ENCODE measurements at places on chromosomes 1 and 21. TPM values are rescaled to one million over a fixed set of nuclear protein-coding genes. Genes with fewer than 3 reads are reported as not detected.
A peak's percentile ranks its signal among the peaks of the same experiment; 100 is the strongest.

CELA2B gene
- 7.9 TPM for total RNA-seq

DNA sequence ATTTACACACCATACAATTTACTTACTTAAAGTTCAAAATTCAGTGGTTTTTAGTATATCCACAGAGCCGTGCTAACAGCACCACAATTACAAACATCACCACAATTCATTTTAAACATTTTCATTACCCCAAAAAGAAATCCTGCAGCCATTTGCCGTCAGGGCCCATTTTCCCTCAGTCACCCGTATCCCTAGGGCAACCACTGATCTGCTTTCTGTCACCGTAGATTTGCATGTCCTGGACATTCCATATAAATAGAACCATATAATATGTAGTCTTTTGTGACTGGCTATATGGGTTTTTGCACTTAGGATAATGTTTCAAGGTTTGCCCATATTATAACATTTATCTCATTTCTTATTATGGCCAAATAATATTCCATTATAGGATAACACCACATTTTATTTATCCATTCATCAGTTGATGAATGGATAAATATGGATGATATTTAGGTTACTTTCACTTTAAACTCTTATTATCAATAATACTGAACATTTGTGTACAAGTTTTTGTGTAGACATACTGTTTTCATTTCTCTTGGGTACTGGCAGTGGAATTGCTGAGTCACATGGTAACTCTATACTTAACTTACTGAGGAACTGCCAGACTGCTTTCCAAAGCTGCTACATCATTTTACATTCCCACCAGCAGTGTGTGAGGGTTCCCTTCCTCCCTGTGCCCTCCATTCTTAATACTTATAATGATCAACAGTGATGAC lies 68.9 kb downstream of the ST3GAL3 start:
- no peaks in the 10 kb centered on the region for H3K27me3 ChIP-seq
- DNase-seq: no peak
- H3K36me3 ChIP-seq: no peaks in the 10 kb centered on the region

- peaks cover 6% of the 10 kb centered on the region for H3K27me3 ChIP-seq
- no peak overlapping the region for H3K27ac ChIP-seq
- no peak overlapping the region for H3K4me3 ChIP-seq
- no peaks in the 10 kb centered on the region for H3K4me1 ChIP-seq
These were observed 24.6 kb upstream of the PCBP3 start for GRCh38 chr21:45618846-45619485.

DNA sequence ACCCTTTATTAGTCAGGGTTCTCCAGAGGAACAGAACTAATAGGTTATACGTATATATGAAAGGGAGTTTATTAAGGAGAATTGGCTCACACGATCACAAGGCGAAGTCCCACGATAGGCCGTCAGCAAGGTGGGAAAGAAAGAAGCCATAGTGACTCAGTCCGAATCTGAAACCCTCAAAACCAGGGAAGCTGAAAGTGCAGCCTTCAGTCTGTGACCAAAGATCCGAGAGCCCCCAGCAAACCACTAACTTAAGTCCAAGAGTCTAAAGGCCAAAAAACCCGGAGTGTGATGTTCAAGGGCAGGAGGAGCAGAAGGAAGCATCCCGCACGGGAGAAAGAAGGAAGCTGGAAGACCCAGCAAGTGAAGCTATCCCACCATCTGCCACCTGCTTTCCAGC lies 9.9 kb downstream of the IFNLR1 start:
- H3K4me3 ChIP-seq: no peak overlapping the region
- DNase-seq: no peak
- no peaks in the 10 kb centered on the region for H3K27me3 ChIP-seq
- no peak overlapping the region for H3K27ac ChIP-seq
- no peaks in the 10 kb centered on the region for H3K4me1 ChIP-seq

- H3K4me3 ChIP-seq: no peak overlapping the region
- H3K27ac ChIP-seq: no peak overlapping the region
- no peaks in the 10 kb centered on the region for H3K27me3 ChIP-seq
- no peak for DNase-seq
- no peaks in the 10 kb centered on the region for H3K4me1 ChIP-seq
These were observed 9.4 kb downstream of the SLX9 start for GRCh38 chr21:44949161-44949778.

- no peaks in the 10 kb centered on the region for H3K27me3 ChIP-seq
- no peaks in the 10 kb centered on the region for H3K4me1 ChIP-seq
- no peak overlapping the region for H3K4me3 ChIP-seq
- no peaks in the 10 kb centered on the region for H3K36me3 ChIP-seq
- no peak for DNase-seq
- no peak overlapping the region for H3K27ac ChIP-seq
These were observed 351.9 kb downstream of the S1PR1 start for GRCh38 chr1:101588677-101589076.

GRCh38 chr1:15756143-15757015 lies 2.2 kb upstream of the FBLIM1 start:
- no peaks in the 10 kb centered on the region for H3K36me3 ChIP-seq
- H3K27ac ChIP-seq: no peak overlapping the region
- peaks cover 7% of the 10 kb centered on the region for H3K27me3 ChIP-seq
- peaks cover 30% of the 10 kb centered on the region for H3K4me1 ChIP-seq

PM20D1 gene
- total RNA-seq: 0.42 TPM

GRCh38 chr1:35726450-35727433 lies 8.1 kb upstream of the C1orf216 start:
- peak; percentile 39 for DNase-seq
- H3K4me3 ChIP-seq: no peak overlapping the region
- H3K27ac ChIP-seq: no peak overlapping the region
- H3K36me3 ChIP-seq: no peaks in the 10 kb centered on the region

GRCh38 chr1:4307911-4308545 lies 346.4 kb upstream of the AJAP1 start:
- H3K27me3 ChIP-seq: no peaks in the 10 kb centered on the region
- DNase-seq: no peak
- H3K4me1 ChIP-seq: no peaks in the 10 kb centered on the region

S100A14 gene
- not detected for total RNA-seq

DNA sequence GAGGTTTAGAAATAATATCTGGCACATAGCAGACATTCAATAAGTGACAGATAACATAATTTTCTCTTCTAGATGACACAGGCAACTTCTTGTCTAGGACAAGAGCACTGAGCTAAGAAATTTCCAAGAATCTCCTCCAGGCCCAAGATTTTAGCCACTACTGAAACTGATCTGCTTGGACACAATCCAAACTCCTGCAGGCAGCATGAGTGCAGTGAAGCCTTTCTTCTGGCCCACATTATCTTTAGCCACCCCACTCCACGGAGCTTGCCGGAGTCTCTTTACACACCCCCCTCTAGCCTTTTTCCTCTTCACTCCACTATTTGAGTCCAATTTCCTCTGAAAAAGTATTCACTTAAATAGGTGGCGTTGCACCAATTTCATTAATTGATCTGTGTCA lies 142.9 kb upstream of the DUSP10 start:
- H3K27me3 ChIP-seq: no peaks in the 10 kb centered on the region
- no peaks in the 10 kb centered on the region for H3K36me3 ChIP-seq
- H3K4me3 ChIP-seq: no peak overlapping the region
- DNase-seq: no peak
- no peak overlapping the region for H3K27ac ChIP-seq
- H3K4me1 ChIP-seq: no peaks in the 10 kb centered on the region

- no peak overlapping the region for H3K4me3 ChIP-seq
- no peak overlapping the region for H3K27ac ChIP-seq
- DNase-seq: no peak
- no peaks in the 10 kb centered on the region for H3K4me1 ChIP-seq
These were observed 82.0 kb downstream of the MAP3K21 start for GRCh38 chr1:233409540-233409939.

DNA sequence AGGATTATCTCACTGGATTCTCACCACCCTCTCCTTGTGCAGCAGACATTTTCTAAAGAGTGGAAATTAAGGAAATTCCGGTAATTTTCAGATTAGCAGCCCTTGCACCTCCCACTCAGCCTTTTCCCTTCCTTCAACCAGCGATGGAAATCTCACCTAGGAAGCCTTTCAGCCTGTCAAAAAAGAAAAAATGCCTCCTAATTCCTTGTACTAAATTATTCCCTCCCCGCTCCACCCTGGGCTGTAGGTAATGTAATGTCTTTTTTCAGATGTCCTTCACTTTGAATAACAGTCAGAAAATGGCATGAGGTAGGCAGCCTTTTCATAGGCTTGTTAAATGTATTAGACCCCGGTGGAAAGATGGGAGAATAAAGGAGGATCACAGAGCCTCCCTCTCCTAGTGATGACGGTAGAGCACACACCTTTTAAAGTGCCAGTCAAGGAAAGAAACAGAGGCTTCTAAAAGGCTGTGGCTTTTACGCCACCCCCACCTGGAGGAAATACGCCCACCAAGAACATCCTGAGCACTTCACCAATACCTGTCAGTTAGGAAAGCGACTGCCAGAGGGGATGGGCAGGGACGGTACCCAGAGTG lies 62.8 kb upstream of the NEK2 start:
- H3K4me1 ChIP-seq: peaks cover 25% of the 10 kb centered on the region
- H3K27ac ChIP-seq: no peak overlapping the region
- DNase-seq: no peak
- H3K27me3 ChIP-seq: no peaks in the 10 kb centered on the region
- no peak overlapping the region for H3K4me3 ChIP-seq
- no peaks in the 10 kb centered on the region for H3K36me3 ChIP-seq

GRCh38 chr1:228405979-228406228 lies 731 bp downstream of the TRIM11 start:
- peak overlapping the region; percentile 94 for H3K27ac ChIP-seq
- no peak for DNase-seq
- peaks cover 36% of the 10 kb centered on the region for H3K4me1 ChIP-seq
- peaks cover 2% of the 10 kb centered on the region for H3K36me3 ChIP-seq
- peak overlapping the region; percentile 60 for H3K4me3 ChIP-seq

GRCh38 chr1:174818951-174819350 lies 180.8 kb upstream of the CACYBP start:
- H3K4me3 ChIP-seq: no peak overlapping the region
- DNase-seq: peak; percentile 59
- no peaks in the 10 kb centered on the region for H3K36me3 ChIP-seq
- no peaks in the 10 kb centered on the region for H3K4me1 ChIP-seq
- no peak overlapping the region for H3K27ac ChIP-seq
- H3K27me3 ChIP-seq: no peaks in the 10 kb centered on the region

DNA sequence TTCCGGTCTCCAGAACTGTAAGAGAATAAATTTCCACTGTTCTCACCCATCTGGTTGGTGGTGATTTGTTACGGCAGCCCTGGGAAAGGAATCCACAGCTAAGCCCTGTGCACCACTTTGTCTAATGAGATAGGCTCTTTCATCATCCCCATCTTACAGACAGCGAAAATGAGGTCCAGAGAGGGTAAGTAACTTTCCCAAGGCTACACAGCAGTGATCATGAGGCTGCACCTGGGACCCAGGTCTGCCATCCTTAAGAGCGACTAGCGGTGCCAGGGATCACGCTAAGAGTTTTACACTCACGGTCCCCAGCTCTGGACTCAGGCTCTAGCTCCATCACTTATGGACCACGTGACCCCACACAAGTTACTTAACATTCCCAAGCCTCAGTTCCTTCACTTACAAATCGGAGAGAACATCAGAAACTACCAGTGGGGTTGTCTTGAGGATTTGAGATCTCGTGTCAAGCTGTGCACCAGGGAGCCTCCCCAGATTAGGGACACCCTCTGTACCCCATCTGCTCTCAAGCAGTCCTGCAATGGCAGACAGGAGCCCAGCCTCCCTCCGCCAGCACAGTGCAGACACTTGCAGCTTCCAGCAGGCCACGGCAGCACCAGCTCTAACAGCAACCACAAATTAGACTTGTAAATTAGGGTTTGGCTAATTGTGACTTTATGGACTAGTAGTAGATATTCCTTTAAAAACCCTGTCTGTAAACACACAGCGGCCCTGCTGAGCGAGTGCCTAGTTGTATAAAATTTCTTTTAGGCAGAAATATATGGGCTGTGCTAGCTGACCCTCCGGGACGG lies 87.3 kb downstream of the DISP3 start:
- no peaks in the 10 kb centered on the region for H3K4me1 ChIP-seq
- no peak overlapping the region for H3K4me3 ChIP-seq
- H3K36me3 ChIP-seq: no peaks in the 10 kb centered on the region

HSD3B1 gene
- not detected for total RNA-seq

GRCh38 chr21:44379515-44379848 lies 26.1 kb downstream of the TRPM2 start:
- no peak for DNase-seq
- no peaks in the 10 kb centered on the region for H3K4me1 ChIP-seq
- no peaks in the 10 kb centered on the region for H3K36me3 ChIP-seq
- no peak overlapping the region for H3K4me3 ChIP-seq
- no peak overlapping the region for H3K27ac ChIP-seq
